ENCODE measurements at places on chromosomes 3 and 15.

DNA sequence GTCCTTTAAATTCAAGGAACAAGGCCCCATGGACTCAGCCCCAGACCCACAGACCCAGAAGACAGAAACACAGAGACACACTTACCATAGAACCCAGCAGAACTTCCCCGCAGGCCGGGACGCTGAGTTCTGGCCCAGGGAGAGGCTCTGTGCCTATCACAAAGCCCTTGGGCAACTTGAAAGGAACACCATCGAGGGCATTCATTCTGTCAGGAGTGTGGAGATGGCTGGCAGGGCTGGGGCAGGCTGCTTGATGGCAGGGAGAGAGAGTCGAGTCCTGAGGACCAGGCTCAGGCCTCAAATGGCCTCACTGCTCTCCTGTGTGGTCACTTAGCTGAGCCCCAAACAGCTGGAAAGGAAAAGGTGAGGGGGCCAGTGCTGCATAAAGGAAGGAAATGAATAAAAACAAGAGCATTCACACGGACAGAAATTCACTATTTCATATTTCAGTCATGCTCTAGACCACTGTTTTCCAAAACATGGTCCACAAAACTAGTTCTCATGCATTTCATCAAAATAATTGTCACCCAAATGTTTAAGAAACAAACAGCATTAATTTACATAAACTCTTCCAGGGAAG is 8.9 kb downstream of the UBAP1L start:
- no peak for DNase-seq

- DNase-seq = no peak
These were observed 6.1 kb downstream of the RASGRF1 start for GRCh38 chr15:79084308-79084968.

DNA sequence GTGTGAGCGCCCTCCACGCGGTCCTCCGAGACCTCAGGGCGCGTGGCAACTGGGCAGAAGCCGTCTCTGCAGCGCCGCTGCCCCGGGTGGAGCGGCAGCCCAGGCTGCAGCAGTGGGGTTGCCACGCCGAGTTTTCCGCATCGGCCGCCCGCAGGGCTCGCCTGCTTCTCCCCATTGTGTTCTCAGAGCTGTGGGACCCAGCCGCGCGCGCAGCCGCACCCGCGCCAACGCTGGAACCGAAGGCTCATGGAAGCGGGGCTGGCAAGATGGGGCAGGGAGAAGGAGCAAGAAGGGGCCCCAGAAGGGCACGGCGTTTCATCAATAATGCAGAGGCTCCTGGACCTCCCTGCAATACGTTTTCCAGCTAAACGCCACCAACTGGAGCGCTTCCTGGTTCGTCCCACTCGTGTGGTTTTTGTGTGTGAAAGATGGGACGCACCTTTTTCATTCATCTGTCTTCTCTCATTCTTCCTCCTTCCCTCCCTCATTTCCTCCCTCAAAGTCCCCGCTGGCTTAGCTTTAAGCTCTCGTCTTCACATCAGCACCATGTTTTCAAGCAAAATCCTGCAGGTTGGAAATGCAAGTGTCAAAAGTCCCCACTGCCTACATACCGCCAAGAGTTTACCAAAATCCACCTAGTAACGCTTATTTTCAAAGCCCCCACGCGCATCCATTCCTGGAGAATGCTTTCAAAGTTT is 1.2 kb downstream of the ROBO1 start:
- no peak for DNase-seq

GRCh38 chr3:41050144-41050543 is 149.2 kb upstream of the CTNNB1 start:
- no peak for DNase-seq

- no peak for DNase-seq
These were observed 9.0 kb downstream of the PPM1M start for GRCh38 chr3:52254608-52255007.

- no peak for DNase-seq
These were observed 7.0 kb downstream of the AEN start for GRCh38 chr15:88628018-88628654.

DNA sequence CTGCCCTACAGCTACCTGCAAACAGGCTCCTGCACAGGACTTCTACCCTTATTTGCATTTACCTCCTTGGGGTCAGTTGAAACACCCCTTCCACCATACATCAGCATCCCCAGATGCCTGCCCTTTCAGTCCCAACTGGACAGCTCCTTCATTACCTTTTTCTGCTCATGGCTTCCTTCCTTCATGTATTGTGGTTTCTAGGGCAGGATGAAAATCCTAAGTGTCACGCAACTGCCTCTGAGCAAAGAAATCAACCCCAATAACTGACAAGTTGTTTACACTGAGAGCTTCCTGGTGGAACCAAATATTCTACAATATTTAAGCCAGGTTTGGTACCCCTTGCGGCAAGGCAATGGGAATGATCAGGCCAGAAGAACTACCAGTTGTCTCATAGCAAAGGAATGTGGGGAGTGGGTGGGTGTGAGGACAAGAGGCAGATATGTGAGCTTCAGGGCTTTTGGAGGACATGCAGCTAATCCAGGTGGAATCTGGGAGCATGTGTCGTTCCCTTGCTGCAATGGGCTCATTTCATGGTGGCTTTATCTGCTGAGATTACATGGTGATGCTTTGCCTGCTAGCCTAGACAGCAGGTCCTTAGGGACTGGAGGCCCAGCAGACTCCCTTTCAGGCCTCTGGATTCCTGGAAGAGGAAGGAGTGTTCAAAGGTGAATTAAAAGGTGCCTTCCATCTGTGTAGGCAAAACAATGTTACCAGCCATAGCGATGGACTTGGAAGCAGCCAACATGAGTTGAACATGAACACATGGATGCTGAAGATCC is 34.9 kb downstream of the PPCDC start:
- DNase-seq = peak; percentile 13

- DNase-seq = no peak
These were observed 26.2 kb downstream of the ALDH1A2 start for GRCh38 chr15:58039079-58040035.

- DNase-seq = peak; percentile 94
These were observed 40.6 kb downstream of the ADIPOQ start for GRCh38 chr3:186882881-186883685.

GRCh38 chr3:140316868-140317400 is 360.9 kb upstream of the TRIM42 start:
- DNase-seq = no peak

GRCh38 chr3:107987036-107987939 is 103.5 kb downstream of the CD47 start:
- peak; percentile 83 for DNase-seq

DNA sequence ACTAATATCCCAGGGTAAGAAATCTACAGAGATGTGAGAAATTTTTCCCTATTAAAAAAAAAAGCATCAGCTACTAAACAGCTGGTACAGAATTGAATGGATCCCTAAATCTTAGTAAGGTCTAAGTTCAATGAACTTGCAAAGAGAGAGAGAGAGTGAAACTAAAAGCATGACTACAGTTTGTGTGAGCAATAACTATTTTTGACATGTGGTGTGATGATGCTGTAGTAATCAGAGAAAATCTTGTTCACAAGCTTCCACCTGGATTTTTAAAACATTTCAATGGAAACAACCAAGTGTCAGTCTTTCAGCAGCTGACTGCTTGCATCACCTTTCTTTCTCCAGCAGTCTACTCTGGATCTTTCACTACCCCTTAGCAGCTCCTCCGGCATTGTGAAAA is 45.2 kb upstream of the ABI3BP start:
- no peak for DNase-seq

DNA sequence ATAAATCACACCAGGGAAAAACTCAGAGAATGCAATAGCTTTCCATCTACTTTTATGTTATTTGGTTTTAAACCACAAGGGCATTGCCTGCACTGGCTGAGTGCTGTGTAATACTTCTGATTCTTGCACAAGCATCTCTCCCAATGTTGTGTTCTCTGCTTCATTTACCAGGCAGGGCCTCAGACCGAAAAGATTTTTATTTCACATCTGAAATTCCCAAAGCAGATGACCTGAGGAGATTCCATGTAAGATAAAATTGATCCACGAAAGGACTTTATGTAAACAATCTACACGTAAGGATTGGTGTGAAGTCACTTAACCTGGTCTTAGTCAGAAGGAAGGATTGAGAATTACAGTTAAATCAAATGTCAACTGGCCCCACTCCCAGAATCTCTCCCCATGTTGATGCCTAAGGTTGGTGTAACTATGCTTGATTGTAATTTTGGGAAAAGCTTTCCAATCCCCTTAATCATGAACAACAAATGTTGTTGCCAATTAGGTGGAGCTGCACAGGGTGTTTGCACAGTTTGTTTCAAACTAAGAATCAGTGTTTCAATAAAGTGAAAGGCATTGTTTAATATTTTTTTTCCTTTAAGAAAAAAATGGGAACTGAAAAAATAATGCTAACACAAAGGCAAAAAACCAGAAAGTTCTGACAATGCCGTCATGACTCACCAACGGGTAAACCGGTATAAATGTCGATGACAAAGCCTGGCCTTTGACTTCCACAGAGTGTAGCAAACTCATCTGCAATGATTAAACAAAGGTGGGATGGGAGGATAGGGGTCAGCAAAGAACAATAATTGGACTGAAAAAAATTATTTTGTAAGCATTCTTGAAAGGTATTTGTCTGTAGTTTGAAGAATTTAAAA is 128.6 kb downstream of the DUT start:
- DNase-seq = peak; percentile 25

GRCh38 chr3:18027161-18027939 is 284.9 kb upstream of the TBC1D5 start:
- DNase-seq = peak; percentile 13

DNA sequence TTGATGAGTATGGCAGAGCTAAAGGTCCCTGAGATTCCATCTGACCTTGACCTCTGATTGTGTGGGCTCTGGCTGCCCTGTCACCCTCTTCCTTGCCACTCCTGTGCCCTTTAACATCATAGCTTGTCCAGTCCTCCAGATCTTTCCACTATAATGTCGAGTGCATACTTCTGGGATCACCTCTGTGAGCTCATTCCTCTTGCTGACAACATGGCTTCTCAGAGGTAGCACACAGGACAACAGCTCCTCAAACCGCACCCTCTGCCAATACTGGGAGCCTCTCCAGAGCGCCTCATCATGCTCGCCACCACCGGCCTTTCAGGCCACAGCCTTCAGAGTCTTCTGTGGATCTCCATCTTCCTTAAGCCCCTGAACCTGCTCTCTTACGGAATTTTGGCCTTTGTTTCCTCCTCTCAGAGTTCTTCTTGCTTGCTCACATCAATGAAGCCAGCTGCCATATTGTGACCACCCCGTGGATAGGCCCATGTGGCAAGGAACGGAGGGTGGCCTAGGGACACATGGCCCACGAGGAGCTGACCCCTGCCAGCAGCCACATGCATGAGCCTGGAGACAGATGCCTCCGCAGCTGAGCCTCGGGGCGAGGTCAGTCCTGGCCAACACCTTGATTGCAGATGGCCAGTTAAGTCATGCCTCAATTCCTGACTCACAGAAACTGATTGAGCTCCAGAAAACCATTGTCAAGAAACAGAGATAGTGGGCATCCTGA is 31.1 kb downstream of the PLA2G4D start:
- DNase-seq = no peak

GRCh38 chr3:130895690-130896488 is 2.0 kb downstream of the ATP2C1 start:
- no peak for DNase-seq

GRCh38 chr3:87269723-87270122 is 6.7 kb downstream of the POU1F1 start:
- no peak for DNase-seq

DNA sequence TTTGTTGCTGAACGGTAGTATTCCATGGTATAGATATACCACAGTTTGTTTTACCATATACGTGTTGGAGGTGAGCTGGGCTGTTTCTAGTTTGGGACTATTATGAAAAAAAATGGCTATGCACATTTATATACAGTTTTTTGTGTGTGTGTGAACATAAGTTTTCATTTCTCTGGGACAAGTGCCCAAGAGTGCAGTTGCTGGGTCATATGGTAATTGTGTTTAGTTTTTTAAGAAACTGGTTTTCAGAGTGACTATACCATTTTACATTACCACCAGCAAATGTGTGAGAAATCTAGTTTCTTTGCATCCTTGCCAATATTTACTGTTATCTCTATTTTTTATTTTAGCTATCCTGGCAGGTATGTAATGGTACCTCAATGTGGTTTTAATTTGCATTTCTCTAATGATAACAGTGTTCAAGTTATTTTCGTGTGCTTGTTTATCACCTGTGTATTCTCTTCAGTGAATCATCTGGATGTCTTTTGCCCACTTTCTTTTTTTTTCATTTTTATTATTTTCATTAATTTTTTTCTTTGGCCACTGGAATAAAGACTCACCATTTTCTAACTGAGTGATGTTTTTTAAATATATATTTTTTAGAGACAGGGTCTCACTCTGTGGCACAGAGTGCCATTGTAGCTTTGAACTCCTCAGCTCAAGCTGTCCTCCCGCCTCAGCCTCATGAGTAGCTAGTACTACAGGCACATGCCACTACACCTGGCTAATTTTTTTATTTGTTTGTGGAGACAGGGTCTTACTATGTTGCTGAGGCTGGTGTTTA is 75.3 kb downstream of the ZNF609 start:
- no peak for DNase-seq

GRCh38 chr15:99452728-99453636 is 112.8 kb upstream of the MEF2A start:
- DNase-seq = peak; percentile 39

DNA sequence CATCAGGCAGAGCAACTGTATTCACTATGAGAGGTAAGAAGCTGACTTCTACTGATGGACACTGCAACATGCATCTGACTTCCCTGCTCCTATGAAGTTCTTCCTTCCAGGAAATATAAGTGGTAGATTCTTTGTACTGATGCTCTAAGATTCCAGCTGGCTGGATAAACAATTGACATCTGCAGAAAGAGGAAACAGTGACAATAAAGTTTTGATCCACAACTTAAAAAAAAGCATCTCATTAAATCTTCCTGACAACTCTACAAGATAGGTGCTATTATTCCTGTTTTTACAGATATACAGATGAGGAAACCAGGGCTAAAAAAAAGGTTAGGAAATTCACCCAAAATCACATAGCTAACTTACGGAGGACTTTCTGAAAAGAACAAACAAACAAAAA is 142.8 kb downstream of the VPS13C start:
- DNase-seq = no peak

GRCh38 chr3:4804161-4805058 is 174.8 kb upstream of the BHLHE40 start:
- no peak for DNase-seq

- DNase-seq = no peak
These were observed 61.1 kb downstream of the FNDC3B start for GRCh38 chr3:172100482-172100881.

- no peak for DNase-seq
These were observed 10.5 kb upstream of the CRBN start for GRCh38 chr3:3189961-3190360.

DNA sequence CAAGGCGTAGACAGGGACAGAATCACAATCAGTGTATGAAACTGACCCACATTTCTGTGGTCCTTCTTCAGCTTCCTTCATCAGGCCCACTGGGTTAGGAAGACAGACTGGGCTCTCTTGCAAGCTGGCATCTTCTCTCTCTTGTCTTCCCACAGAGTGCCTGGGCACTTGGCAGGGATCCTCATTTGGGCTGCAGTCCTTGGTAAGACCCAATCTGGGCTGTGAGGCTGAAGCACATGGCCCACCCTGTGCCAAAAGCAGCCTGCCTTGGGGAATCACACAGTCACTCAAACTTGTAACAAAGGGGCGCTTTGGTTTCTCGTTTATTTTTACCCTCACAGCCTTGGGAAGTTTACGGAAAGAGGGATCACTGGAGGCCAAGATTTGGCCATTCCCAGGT is 8.2 kb upstream of the EPHB3 start:
- no peak for DNase-seq

- no peak for DNase-seq
These were observed 183.6 kb downstream of the NSMCE3 start for GRCh38 chr15:29086001-29086400.

Data from fibroblast of skin of back (primary cell).